Left renal cortex interstitium (tissue), 4 donors: ENCODE measurements at places on chromosomes 6 and 20.

GRCh38 chr20:64237316-64237715 lies 18.2 kb upstream of the PCMTD2 start:
- DNase-seq = no peak

DNA sequence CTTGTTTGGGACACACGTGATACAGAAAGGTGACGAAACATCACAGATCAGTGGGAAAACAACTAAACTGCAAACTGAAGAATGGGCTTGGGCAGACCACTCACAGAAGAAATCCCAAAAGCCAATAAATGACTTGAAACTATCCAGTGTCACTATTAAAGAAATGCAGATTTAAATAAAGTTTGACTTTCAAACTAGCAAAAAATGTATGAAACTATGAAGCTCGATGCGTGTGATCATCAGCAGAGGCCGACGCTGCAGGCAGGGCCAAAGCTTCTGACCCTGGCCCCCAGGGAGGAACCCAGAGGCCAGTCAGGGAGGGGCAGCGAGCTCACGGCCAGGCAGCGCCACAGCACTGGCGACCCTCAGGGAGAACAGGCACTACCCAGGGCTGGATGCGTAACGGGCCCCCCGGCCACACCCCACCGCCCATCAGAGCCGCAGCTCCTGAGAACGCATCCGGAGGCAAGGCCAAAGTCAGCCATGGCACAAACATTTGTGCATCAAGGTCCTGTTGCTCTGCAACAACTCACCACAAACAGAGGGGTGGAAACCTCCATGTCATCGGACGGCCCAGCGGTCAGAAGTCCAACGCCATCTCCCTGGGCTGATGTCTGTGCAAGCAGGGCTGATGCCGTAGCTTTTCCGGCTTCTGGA lies 94.1 kb downstream of the YTHDF1 start:
- no peak for DNase-seq

DNA sequence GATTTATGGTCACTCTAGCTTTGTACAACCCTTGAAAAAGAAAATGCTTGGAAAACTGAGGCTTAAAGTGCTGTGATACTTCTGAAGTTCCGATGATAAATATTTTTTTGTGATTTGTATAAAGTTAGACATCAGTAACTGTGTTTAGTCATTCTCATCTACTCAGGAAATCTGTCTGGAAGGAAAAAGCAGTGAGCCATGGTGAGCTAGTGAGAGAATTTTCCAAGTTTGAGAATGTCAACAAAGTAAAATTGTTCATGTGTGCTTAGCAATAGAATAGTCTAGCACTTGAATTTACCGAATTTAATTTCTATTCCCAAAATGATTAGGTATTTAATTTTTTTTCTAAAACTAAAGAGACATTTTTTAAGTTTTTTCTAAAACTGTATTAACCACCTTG lies 41.3 kb upstream of the PLCB4 start:
- no peak for DNase-seq

DNA sequence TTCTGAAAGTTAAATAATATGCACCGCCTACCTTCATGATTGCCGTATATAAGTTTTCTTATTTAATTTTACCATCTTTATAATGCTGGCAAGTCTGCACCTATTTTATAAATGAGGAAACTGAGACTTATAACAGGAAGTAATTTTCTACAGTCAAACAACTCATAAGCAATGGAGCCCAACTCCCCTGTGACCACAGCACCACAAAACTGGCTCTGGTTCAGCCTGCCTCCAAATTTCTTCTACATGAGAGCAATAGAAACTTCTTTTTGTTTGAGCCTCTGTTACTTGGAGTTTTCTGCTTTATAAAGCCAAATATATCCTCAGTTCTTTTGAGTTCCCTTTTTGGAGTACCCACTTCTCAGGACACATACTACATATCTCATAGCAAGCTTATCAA lies 131.1 kb upstream of the HSF2 start:
- DNase-seq = no peak

- no peak for DNase-seq
These were observed 30.6 kb downstream of the SIRPD start for GRCh38 chr20:1526896-1527295.

DNA sequence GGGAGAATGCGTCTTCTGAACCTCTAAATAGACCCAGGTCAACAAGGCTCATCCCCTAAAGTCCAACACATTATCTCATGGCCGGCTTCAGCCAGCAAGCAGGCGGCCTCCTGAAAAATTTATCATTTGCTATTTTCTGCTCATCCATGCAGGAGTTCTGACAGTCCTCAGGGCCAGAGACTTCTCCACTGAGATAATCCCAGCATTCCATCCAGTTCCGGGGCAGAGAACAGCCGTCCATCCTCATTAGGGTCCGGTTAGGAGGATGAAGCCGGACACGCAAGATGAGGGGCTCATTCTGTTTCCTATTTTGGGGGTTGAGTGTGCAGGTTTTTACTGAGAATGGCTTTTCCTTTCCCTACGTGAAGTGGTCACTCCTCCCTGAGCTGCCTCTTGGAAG lies 258.1 kb downstream of the PREX1 start:
- no peak for DNase-seq

- no peak for DNase-seq
These were observed 23.1 kb upstream of the MROH8 start for GRCh38 chr20:37202267-37202943.

DNA sequence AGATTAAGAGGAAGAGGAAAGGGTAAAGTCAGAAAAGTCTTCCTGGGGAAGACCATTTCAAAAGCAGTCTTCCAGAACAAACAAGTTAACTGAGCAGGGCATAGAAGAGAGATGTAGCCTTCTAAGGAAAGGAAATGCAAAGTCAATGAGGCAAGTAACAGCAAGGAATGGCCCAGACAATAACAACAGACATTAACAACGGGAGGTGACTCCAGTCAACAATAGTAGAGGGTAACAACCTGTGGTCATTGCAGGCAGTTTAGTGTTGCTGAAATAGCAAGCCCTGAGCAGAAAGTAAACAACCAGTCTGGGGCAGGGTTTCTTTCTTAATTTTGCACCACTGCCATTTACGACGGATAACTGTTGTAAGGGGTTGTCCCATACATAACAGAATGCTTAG lies 2.1 kb downstream of the MDN1 start:
- DNase-seq = no peak

DNA sequence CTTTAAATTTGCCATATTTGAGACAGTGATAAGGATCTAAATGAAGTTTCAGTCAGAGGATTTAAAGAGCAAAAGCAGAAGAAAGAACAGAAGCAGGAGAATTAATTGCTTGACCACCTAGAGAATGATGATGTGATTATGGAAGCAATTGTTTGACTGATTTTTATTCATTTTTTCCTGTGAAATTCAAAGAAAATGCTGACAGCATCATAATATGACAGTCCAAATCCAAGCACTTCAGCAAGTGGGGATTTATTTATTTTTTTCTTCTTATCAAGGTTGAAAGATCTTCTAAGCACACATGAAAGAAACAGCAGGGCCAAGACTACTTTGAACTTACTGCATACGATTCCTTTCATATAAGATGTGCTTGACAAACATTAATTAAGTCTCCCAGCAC lies 125.2 kb downstream of the BMP2 start:
- DNase-seq = no peak

- no peak for DNase-seq
These were observed 222.3 kb downstream of the IBTK start for GRCh38 chr6:82025271-82025670.

- DNase-seq = no peak
These were observed 226.9 kb upstream of the RREB1 start for GRCh38 chr6:6880745-6881437.

- DNase-seq = no peak
These were observed 21.4 kb downstream of the JARID2 start for GRCh38 chr6:15267221-15267620.

- DNase-seq = no peak
These were observed 203.0 kb downstream of the CDC5L start for GRCh38 chr6:44590471-44590870.

DNA sequence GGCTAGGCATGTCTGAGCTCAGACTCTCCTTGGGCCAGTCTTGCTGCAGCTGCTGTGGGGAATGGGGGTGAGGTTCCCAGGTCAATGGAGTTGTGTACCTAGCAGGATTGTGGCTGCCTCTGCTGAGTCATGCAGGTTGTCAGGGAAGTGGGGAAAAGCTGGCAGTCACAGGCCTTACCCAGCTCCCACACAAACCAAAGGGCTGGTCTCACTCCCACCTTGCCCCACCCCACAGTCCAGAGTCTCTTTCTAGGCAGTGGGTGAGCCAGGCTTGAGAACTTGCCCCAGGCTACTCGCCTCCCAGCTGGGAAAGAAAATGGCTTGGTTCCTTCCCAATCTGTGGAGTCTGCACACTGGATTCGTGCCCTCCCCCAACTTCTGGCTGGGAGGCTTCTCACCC lies 65.7 kb downstream of the SCP2D1 start:
- DNase-seq = no peak
